ENCODE measurements at places on chromosomes 11 and 22.

GRCh38 chr11:24514219-24514594 is 17.4 kb downstream of the LUZP2 start:
- DNase-seq, result no peak

DNA sequence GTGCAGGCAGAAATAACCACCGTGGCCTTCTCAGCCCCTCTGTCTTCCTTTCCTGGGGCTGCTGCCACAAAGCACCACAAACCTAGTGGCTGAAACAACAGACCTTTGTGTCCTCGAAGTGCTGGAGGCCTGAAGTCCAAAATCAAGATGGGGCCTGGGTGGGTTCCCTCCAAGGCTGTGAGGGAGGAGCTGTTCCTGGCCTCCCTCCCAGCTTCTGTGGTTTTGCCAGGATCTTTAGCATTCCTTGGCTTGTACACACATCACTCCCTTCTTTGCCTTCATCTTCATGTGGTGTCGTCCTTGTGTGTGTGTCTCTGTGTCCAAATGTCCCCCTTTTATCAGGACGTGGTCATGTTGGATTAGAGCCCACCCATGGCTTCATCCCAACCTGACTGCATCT is 29.0 kb upstream of the PARVG start:
- no peak for DNase-seq

DNA sequence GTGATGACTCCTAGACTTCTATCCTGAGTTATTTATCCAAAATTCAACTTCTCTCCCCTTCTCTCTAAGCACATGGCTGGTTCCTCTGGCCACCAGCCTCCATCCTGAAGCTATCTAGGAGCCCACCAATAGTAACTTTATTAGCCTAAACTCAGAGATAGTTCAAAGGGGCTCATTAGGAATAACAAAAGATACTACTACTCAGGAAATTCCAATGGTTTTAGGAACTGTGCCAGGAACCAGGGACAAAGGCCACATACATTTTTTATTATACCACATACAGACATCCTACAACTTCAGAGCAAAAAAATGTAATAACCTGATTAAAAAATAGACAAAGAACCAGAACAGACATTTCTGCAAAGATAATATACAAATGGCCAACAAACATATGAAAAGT is 27.9 kb downstream of the SLC25A17 start:
- no peak for DNase-seq

- no peak for DNase-seq
These were observed 45.4 kb upstream of the YWHAH start for GRCh38 chr22:31898926-31899325.

- no peak for DNase-seq
These were observed 85.3 kb upstream of the SORL1-AS1 start for GRCh38 chr11:121538054-121538453.

DNA sequence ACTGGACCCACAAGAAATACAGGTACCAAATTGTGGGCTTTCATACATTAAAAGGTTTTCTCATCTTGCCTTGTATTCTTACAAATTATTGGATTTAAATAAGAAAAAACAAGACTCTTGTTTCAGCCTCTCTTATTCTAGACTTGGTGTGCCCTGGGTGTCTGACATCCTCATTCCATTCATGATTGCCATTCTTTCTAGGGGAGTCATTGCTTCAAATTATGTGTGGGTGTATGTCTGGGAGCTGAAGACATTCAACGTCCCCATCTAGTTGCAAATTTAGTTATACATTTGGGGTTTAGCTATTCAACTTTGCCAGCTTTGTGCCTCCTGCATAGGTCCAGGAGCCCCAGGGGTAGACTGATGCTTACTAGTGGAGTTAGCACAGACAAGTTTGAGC is 18.1 kb downstream of the MAML2 start:
- DNase-seq, result no peak

- no peak for DNase-seq
These were observed 253.1 kb downstream of the TTC28 start for GRCh38 chr22:28426346-28427132.

DNA sequence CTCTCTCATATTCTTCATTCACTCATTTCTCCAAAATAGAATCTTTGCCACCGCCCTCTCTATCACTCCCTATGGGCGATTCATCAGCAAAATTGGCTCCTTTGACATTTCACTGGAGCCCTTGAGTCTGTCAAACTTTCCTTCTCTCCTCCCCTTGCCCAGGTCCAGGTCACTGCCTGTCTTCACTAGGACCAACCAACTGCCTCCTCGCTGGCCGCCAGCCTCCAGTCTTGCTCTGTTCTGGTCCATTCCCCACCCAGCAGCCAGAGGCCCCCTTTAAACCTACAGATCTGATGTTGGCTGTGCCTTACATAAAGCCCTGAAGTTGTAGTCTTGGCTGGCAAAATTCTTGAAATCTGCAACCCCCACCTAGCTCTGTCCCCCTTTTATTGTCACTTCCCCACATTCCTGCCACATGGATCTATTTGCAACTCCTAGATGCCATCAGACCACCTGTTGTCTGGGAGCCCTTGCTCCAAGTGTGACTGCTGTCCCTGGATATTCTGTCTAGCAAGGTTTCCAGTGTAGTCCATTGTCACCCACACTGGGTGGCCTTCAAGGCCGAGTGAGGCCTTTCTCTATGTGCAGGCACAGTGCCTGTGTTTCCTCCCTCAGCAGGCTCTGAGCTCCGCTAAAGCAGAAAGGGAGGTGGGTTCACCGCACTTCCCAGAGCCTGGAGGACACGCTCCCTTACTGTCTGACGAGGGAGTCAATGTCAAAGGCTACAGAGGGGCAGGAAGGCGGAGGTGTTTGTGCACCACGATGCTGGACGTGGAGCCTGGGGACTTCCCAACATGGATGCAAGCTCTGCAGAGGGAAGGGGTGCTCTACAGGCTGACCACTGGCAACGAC is 25.5 kb downstream of the MYEOV start:
- no peak for DNase-seq

- DNase-seq, result no peak
These were observed 15.5 kb upstream of the ST3GAL4 start for GRCh38 chr11:126339863-126340434.

DNA sequence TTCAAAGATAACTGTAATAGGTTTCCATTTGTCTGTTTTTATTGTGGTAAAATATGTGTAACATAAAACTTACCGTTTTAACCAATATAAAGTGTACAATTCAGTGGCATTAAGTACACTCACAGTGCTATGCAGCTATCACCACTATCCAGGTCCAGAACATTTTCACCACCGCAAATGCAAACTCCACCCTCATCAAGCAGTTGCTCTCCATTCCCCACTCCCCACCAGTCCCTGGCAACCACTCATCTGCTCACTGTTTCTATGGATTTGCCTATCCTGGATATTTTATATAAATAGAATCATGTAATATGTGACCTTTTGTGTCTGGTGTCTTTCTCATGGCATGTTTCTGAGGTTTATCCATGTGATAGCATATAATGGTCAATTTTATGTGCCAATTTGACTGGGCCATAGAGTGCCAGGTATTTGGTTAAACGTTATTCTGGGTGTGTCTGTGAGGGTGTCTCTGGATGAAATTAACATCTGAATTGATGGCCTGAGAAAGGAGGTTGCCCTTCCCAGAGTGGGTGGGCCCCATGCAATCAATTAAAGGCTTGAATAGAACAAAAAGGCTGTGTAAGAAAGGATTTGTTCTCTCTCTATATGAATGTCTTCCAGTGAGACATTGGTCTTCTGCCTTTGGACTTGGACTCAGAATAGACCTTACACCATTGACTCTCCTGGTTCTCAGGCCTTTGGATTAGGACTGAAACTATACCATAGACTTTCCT is 17.2 kb upstream of the SMCO4 start:
- no peak for DNase-seq

- no peak for DNase-seq
These were observed 7.8 kb downstream of the ELFN2 start for GRCh38 chr22:37419370-37419968.

DNA sequence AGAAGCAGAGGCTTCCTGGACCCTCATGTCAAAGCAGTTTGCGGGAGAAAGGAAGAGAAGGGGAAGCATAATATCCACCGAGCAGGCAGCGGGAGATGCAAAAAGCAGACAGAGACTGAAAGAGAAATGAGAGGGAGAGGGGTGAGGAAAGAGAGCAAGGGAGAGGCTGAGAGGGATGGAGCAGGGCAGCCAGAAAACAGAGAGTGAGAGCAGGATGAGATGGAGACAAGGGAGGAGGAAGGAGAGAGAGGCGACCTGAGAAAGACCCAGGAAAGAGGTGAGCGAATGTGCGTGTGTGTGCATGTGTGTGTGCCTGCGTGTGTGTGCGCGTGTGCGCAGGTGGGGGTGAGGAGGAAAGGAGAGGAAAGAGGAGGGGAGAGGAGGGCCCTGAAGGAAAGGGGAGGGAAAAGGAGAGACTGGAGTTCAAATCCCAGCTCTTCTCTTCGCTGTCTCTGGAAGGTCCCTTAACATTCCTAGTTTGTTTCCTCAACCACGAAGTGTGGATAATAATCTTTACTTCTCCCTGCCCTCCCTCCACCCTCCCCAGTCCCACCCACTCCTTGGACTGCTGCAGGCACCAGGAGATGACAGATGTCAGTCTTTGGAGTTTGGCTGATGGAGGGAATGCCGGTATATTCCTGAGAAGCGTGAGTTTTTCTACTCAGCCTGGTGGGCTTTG is 67.9 kb downstream of the ISX start:
- DNase-seq, result no peak
